ENCODE measurements at places on chromosomes 12 and 14.
A peak's percentile ranks its signal among the peaks of the same experiment; 100 is the strongest.

GRCh38 chr12:12885096-12885792 lies 6.1 kb upstream of the GPRC5A start:
- no peak for DNase-seq

DNA sequence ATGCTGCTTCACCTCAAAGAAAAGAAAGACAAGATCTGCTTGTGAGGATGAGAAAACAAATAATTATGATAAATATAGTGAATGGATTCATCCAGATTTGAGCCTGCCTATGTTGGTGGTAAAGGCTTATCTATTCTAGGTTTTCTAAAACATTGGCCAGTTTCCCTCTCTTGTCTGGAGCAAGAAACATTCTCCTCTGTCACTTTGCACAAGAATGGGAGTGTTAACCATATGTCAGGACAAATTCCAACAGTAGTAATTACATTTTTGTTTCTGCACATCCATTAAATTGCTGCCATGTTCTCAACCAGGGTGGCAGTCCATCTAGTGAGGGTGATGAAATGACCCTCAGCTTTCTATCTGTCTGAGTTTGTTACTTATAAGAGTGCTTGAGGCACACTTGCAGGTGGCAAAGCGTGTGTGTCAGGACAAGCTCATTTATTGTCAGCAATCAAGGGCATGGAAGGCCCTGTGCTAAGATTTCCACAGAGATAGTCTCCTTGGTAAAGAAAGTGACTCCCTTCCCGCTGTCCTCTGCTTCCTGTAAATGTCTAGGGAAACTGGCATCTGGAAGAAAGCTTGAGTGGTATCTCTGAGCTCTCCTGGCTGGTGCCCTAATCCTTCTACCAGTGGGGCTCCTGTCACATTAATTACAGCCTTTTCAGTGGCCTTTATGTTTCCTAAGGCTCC lies 502.1 kb upstream of the FLRT2 start:
- no peak for DNase-seq

DNA sequence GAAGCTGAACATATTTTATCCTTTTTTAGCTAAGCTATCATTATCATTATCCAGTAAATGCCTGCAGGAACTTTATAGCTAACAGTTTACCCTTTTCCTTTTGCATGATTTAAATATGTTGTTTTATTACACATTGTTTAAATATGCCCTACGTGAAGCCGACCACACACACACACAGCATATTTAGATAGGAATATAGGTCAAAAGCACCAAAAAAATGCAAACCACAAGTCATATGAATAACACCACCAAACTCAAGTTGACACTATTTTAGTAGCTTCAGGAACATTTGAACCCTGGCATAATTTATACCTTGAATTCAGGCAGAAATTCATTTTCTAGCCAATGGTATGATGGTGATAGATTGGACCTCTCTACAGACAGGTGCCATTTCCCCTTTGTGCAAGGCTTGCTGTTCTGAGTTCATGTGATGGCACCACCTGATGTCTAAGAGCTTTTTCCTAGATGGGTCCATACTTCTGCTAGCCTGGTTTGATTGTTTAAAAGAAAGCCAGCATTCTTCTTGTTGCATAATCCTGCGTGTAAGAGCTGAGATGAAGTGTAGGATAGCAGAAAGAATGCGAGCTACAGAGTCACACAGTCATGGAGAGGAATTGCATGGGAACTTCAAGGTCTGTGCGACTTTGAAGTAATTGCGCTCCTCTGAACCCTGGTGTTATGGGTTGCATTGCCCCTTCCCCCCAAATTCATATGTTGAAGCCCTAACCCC lies 454.8 kb upstream of the SOX5 start:
- DNase-seq, result no peak

DNA sequence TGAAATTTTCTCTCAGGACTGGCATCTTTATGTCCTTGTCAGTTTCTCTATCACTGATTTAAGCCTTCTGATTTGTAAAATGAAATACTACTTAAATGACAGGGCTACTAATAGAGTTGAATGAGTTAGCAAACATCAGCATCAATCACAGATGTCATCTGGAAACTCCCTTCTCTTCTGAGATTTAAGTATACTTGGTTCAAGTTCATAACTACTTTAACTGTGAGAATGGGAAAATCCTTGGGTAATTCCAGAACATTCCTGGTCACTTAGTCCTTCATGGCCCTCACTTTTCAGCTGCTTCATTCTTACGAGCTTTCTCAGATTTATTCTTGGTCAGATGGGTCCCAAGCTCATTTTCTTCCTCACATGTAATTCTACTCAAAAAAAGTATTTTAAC lies 1655.3 kb upstream of the FLRT2 start:
- DNase-seq, result no peak

DNA sequence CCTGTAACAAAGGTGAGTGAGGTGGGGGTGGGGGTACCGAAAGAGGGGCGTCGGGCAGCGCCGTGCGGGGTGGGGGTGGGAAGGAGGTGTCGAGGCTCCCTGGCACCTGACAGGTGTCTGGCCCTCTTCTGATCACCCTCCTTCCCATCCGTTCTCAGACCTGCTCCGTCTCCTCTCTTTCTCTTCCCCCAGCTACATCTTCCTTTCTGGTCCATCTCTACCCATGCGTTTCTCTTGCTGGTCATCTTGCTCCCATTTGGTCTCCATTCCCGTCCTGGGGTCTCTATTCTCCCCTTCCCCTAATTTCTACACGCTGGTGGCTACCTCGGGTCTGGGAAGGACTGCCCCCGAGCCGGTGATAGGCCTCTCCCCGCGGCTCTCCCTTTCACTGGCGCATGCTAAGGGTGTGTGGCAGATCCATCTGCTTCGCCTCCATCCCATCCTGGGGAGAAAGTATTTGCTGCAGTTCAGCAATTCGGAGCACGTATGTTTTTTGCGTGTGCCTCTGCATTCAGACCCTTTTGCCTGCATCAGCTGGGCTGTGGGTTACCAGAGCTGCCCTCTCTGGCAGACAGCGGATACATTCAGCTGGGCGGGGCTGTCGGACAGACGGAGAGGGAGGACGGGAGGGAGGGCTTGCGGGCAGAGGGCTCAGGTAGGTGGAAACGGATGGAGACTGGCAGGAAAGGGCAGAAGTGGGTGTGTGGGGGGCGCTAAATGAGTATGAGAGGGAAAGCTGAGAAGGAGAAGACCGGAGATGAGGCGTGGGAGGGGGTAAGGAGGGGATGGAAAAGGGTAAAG lies 730 bp downstream of the CLSTN3 start:
- peak; percentile 25 for DNase-seq

DNA sequence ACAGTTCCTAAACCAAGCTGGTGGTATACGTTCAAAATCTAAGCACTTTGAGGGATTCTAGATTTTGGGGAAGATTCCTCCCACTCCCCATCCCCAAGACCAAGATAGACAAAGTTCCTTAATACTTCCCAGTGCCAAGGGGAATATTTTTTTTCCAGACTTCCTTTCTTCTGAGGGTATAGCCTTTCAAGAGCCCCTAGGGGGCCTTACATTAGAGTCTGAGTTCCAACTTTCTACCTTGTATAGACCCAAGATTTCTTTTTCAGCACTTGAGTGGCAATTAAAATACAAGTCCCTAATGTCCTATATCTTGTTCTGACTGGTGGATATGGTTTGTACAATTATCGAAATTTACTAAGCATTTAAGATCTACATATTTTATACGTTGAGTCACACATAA lies 28.7 kb upstream of the SOS2 start:
- DNase-seq, result no peak

DNA sequence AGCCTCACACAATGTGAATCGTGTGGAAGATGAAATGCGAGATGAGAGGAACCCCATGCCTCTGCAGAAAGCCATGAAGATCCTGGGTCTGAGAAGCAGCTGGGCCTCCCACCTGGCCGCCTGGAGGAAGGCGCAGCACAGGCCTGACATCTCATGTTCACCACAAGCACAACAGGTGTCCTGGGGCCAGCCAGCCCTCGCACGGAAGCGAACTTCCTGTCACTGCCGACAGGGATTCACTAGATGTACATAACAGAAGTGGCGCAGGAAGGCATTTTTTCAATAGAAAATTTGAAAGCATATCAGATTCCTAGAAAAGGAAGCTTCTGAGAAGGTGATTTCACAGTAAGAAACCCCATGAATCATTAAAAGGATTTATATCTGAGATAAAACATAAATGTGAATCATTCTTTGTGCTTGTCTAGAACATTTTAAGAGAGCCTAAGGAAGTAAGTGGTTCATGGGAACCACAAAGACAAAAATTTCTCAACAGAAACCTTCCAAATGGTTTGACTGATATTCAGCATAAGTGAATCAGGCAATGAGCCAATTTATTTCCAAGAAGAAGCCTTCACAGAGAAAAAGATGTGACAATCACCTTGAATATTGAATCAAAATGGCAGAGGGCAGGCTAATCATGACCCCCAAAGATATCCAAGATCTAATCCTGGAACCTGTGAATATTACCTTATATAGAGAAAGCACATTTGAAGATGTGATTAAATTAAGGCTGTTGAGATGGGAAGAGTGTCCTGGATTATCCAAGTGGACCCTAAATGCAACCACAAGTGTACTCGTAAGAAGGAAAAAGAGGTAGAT lies 311.9 kb downstream of the DUSP6 start:
- peak; percentile 77 for DNase-seq

- DNase-seq, result no peak
These were observed 10.5 kb upstream of the C14orf93 start for GRCh38 chr14:23020143-23021128.

DNA sequence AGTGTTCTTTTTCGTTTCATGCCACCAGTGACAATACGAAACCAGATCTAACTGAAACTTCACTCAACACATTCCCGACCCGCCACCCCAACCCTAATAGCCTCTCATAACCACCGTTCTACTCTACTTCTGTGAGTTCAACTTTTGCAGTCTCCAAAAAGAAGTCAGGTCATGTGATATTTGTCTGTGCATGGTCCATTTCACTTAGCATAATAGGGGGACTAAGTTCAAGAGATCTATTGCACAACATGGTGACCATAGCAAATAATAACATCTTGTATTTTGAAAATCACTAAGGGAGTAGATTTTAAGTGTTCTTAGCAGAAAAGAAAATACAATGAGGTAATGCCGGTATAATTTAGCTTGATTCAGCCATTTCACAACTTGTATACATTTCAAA lies 376.4 kb downstream of the DIO2 start:
- no peak for DNase-seq

- no peak for DNase-seq
These were observed 104.9 kb downstream of the PDZRN4 start for GRCh38 chr12:41293011-41293410.

GRCh38 chr14:75849300-75849895 lies 132.4 kb downstream of the TGFB3 start:
- no peak for DNase-seq

DNA sequence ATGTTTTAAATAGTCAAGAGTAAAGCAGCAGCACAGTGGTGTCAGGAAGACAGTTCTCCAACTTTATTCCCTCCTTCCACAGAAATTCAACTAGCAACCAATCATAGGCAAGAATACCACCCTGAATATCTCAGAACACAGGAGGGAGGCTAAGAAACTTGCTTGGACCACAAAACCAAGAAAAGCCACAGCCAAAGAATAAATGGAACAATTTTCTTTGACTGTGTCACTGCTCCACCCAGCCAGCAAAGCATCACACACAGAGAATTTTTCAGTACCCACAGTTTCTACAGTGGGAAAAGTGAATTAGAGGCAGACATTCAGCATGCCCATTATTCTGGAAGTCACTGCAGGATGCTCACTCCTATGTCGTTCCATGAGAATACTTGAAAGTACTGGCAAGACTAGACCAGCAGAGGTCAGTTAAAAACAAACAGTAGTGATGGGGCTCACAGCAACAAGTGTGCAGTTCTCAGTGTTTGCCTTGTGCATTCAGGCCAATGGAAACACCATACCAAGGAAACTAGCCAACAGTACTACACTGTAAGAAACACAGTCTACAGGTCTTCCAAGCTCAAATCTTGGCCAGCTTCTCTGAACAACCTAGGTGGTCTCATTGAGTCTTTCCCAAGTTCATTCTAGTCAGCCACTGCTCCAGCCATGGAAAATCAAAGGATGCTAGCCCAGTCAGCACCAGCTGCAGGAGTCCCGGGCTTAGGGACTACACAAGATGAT lies 56.8 kb upstream of the FOXG1 start:
- no peak for DNase-seq

DNA sequence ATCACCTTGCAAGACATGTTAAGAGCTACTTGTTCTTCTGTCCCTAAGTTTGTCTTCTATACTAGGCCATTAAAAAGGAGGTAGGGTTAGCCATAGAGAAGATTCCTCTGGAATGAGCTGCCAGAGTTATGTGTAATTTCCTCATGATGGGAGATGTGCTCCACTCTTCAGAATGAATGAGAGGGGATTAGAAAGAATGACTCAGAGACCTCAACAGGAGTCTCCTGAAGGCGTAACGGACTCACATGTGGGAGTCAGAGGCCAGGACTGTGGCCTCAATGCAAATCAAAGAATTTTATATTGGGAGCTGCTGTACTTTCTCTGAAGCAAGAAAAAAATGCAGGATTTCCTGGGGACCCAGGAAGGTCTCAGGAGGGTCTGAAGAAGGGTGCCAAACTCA lies 87.8 kb upstream of the ATXN7L3B start:
- no peak for DNase-seq

DNA sequence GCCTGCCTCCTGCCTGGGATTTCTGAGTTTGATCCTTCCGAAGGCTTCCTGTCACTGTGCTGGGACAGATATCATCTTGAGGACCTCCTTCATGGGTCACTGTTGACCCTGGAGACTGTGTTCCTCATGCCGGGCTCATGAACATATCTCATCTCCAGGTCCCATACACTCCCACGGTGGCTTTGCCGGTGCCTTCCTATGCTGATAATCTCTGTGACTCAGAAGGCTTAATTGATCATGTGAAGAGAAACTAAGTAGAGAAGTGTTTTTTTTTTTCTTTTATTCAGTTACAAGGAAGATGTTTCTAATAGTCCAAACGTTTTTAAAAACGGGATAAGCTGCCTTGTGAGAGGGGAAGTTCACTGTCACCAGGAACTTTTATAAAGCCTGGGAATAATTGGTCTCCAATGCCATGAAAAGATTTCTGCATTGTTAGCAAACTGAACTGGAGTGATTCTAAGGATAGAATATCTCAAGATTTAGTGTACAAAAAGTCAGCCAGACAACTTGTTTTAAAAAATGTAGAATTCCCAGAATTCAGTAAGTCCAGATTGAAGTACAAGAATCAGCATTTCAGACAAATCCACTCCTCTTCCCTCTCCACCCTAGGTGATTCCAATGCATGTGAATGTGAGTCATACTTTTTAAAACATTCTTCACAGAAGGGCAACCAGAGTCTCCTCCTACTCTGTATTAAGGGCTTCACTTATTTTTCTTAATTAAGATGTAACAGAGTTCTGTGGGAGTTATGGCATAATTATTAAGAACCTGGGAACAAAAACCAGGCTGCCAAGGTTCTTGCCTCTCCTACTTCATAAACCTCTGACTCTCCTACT lies 139.8 kb upstream of the LGR5 start:
- DNase-seq, result no peak

Measured in NCI-H2107 (cell line).